AG09319 (cell line): ENCODE measurements at places on chromosomes 5 and 9.

DNA sequence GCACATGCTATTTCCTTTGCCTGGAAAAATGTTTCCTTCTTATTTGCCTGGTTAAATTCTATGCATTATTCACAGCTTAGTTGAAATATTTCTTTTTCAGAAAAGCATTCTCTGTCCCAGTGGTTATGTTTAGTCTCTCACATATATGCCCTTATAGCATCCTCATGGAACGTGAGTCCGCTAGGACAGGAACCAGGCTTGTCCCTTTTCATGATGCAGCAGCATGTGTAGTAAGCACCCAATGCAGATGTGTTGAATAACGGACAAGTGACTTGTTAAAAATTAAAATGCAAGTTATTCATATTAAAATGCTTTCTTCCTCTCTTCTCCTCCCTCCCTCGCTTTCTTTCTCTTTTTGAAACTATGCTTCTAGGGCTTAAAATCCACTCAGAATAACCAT lies 349.3 kb downstream of the GLIS3 start:
- DNase-seq: no peak

DNA sequence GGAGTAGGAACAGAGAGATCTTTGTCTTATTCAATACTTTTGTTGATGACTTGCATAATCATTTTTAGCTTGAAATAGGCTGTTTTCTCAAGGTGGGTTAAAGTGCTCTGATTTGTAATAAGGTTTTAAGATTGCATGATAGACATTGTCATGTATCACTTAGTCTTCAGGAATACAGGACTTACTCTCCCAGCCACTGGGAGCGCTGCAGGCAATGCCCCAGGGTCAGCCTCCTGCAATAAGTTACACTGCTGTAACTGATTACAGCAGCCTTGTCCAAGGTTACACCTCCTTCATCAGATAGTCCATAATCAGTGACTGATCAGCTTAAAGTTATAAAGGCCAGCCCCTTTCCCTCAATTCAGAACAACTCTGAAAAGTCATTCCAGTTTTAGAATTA lies 218.6 kb downstream of the ESM1 start:
- no peak for DNase-seq

GRCh38 chr9:129282272-129282671 lies 104.2 kb upstream of the IER5L start:
- no peak for DNase-seq

DNA sequence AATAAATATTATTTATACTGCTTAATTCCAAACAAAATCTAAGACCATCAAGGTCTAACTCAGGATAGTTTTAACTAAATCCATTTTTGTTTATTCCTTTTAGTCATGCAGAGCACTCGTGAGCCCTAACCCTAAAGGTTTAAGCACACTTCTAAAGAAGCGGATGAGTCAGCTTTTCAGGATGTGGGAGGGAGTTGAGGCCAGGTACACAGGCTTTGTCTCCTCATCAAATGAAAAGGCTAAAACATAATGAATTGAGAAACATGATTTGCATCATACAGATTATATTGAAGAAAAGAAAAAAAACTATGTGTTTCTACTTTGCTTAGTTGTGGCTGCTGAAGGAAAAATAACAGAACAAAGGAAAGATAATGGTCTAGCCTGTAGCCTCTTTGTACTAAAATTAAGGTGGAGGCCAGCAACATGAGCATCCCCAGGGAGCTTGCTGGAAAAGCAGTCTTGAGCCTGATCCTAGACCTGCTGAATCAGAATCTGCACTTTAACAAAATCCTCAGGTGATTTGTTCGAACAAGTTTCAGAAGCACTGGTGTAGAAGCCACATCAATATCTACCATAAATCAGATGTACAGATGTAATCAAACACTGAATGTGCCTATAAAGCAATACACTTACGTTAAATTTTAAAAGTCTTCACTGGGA lies 21.1 kb upstream of the ISCA1 start:
- no peak for DNase-seq

GRCh38 chr5:151703227-151703626 lies 16.5 kb upstream of the SPARC start:
- DNase-seq: no peak

- DNase-seq: no peak
Observed at GRCh38 chr5:160199410-160199911, 29.8 kb upstream of the FABP6 start.

- no peak for DNase-seq
Observed at GRCh38 chr9:126906091-126906490, 8.5 kb upstream of the RALGPS1 start.

GRCh38 chr9:34741628-34742027 lies 31.7 kb upstream of the CCL21 start:
- DNase-seq: no peak

GRCh38 chr5:82358457-82358856 lies 80.3 kb upstream of the RPS23 start:
- DNase-seq: no peak

DNA sequence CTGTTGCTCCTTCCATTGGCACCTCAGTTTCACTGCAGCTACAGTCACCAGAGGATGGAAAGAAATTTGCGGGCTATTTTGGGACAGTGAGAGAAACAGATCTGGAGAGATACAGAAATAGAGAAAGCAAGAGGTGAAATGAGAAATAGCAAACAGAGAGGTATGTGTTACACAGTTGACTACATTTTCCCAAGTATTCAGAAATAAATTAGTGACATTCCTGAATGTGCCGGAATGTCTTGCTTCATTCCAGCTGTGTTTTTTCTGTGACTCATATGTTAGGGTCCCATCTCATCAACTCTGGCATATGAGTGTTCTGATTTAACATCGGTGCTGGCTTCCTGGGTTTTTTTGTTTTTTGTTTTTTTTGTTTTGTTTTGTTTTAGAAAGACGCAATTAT lies 63.8 kb upstream of the ZNF462 start:
- peak; percentile 8 for DNase-seq

GRCh38 chr9:134065612-134066419 lies 2.0 kb downstream of the BRD3 start:
- no peak for DNase-seq
